Common myeloid progenitor, CD34-positive (primary cell): ENCODE measurements at places on chromosomes 3 and 15.
A peak's percentile ranks its signal among the peaks of the same experiment; 100 is the strongest.

- no peak for DNase-seq
Measured at GRCh38 chr3:100813828-100814227, 104.5 kb downstream of the TFG start.

GRCh38 chr3:45753095-45753494, 43.2 kb downstream of the SLC6A20 start:
- DNase-seq, result no peak

DNA sequence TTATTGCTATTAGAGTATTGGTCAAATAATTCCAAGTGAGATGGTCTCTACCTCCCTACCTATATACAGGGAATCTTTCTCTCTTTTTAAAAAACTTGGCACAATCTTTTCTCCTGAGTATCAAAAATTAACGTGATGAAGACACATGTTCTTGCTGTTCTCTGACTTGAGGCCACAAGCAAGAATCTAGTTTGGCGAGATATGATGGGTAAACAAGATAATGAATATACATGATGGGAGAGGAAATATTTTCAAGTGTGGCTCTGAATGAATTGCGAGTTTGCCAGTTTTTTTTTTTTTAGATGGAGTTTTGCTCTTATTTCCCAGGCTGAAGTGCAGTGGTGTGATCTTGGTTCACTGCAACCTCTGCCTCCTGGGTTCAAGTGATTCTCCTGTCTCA, 11.6 kb downstream of the NR1D2 start:
- no peak for DNase-seq

GRCh38 chr3:81953111-81953510, 191.7 kb upstream of the GBE1 start:
- DNase-seq, result no peak

- DNase-seq, result peak; percentile 31
Measured at GRCh38 chr3:168157099-168157700, 61.5 kb upstream of the GOLIM4 start.

DNA sequence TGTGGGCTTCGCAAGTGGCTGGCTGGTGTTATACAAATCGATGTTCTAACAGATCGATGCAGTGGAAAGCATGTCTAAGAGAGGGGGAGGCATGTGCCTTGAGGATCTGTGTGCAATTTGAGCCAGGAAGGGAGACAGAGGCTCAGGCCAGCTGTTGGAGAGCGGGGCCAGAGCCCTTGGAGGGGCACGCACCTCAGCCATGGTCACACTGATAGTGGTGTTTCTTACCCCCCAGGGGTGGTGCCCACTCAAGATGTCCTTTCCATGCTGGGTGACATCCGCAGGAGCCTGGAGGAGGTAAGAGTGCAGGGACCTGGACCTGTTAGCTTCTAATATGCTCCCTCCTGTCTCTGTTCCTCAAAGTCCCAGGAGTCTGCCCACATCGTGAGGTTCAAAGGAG, 3.8 kb upstream of the ABTB1 start:
- no peak for DNase-seq

GRCh38 chr15:65723876-65724275, 68.2 kb downstream of the DENND4A start:
- no peak for DNase-seq

DNA sequence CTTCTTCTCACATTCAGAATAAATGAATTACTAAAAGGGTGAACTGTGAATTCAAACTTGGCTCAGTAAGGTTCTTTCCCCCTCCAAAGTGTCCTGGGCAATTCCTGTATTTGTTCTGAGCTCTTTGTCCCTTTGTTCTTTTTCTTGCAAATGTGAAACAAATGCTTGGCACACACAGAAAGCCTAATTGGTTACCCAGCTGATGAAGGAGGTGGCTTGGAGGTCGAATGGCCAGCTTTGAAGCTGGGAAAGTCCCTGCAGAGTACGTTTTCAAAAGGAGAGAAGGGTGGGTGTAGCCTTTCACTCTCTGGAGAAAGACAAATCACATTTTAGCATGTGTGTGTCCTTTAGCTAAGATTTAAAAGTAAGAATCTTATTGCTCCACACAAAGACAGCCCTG, 154.4 kb downstream of the PEX5L start:
- no peak for DNase-seq

GRCh38 chr3:133384331-133385027, 15.4 kb upstream of the BFSP2 start:
- DNase-seq, result peak; percentile 77

DNA sequence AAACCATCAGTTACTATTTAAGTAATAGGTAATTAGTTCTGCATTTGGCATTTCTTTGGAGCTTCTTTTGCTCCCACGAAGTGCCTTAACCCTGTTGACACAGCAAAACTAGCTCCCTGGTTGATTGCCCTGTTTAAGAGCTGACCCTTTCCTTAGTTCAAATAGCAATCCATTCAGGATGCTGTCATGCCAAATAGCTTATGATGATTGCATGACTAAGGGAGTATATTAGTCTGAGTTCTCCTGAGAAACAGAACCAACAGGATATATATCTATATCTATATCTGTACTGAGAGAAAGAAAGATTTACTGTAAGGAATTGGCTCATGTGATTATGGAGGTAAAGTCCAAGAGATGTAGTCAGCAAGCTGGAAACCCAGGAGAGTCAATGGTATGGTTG, 50.3 kb upstream of the SPRED1 start:
- no peak for DNase-seq

DNA sequence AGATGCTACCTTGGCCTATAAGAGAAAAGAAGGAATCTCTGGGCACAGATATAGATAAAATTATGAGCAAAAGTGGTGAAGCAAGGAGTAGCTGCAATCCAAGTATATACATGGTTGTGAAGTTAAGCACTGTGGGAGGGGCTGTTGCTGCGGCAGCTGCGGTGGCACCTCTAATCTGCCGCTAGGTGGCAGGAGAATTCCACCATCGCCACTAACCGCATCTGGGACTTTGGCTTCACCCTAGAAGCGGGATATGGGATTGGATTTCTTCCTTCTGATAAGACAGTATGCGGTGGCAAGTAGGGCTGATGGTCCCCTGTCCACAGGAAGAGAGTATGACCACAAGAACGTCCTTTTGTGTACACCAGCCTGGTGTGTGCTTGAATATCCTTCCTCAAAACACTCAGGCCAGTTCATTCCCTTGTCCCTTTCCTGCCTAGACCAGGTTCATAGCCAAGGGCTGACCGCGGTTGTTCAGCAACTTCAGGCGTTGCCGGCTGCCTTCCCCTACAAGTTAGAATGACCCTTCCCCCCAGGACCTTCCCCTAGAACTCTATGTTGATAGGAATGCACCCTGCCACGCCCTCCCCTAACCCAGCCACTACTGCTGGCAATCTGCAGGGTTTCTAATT, 5.1 kb downstream of the MAGEL2 start:
- peak; percentile 50 for DNase-seq

DNA sequence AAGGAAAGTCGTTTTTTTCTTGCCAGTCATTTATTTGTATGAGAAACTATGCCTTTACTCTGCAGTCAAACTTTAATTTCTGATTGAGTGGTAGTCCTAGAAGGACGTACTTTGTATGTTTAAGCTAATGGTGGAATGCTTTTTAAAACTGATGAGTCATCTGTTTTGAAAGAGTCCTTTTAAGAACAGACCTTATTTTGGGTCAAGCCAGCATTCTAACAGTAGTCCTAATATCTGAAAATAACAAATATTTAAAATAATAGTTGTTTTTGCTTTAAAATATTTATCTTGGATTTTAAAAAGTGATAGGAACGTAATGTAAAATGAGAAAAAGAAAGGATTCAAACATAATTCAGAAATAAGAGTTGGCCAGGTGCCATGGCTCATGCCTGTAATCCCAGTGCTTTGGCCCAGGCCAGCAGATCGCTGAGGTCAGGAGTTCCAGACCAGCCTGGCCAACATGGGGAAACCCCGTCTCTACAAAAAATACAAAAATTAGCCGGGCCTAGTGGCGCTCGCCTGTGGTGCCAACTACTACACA, 1.3 kb upstream of the LRRC58 start:
- peak; percentile 54 for DNase-seq

GRCh38 chr3:13633176-13633575, 84.3 kb downstream of the FBLN2 start:
- no peak for DNase-seq

GRCh38 chr15:72161361-72162132, 36.0 kb downstream of the GRAMD2A start:
- no peak for DNase-seq

DNA sequence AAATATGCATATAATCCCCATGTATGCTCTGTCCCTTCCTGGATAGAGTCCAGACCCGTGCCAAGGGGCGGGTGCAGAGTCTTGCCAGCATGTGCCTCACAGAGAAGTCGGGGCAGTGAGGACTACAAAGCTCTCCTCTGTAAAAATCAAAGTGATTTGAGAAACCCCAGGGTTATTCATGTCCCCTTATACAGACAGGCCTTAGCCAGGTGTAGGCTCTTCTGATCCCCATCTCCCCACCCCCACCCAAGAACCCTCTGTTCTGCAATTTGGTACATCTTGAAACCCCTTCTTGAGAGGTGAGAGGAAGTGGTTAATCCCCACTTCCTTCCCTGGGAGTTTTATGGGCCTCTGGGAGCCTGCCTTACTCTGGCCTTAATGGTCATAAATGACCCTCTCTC, 24.7 kb downstream of the TRIM71 start:
- DNase-seq, result no peak

DNA sequence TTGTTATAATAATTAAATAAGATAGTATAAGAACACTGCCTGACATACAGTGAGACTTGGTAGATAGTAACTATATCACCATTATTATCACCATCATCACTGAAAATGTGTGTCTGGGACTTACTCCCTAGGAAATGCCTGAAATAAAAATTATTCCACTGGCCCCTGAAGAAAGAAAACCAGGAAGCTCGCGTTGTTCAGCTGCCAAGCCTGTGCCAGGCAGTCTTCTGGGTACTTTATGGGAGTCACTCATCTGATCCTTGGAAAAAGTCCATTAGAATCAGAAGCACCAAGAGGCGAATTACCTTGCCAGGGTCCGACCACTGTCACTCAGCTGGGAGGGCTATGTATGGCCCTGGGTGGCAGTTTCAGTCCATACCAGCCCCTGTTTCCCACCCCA, 220.3 kb upstream of the TPM1 start:
- no peak for DNase-seq

- peak; percentile 46 for DNase-seq
Measured at GRCh38 chr15:69668039-69668705, 215.6 kb downstream of the RPLP1 start.

DNA sequence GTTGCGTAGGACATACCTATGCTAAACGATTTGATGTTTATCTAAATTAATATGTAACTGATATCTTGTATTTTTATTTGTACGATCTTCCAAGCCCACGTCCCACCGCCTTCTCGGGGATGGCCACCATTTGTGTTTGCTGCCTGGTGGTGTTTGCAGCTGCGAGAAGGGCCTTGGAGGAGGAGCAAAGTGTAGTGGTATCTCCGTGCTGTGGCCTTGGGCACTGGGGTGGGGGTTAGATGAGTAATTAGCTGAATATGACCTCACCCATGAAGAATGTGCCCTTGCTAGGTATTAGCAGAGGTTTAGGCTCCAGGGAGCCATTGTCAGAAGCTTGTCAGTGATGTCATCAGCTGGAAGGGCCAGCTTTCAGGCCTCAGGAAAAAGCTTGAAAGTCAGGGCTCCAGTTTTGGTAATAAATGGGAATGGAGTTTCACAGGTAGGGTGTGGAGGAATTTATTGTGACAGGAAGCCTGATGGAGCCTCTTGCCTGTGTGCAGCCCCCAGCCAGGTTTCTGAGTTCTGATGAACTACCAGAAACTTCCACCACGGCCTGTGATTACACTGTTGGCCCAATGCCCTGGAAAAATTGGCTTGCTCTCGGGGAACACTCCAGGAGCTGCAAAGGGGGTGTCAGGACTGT, 41.0 kb downstream of the FLNB start:
- no peak for DNase-seq

DNA sequence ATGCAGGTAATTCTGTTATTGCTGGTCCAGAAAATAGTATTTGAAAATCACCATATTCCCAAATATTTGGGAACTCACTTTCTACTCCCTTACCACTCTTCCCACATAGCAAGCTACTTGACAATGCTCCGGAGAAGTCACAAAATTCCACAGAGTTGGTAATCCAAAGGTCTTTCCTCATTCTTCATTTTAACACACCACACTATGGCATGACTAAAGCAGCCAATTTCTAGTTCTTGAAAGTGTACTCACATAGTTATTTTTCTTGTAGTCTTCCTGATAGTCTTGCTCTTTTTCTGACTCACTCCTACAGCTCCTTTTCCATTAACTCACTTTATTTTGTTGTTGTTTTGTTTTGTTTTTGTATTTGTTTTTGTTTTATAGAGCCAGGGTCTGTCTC, 67.2 kb downstream of the MYO9A start:
- no peak for DNase-seq

DNA sequence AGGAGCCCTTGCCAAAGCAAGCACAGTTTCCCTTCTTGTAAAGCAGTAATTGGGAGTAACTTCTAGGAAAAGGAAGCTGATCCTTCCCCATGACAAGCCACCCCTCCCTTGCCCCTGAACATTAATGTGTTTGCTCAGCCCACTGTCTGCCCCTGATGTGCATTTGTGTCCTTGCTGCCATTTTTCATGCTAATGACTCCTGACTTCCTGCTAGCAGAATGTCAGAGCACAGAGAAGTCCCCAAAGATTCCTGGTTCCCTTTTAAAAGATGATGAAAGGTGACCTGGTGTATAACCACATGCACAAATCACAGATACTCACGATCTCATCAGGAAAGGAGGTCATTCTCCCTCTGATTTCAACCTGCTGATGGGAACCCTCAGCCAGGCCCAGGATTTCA, 44.2 kb upstream of the WNT5A start:
- DNase-seq, result no peak

DNA sequence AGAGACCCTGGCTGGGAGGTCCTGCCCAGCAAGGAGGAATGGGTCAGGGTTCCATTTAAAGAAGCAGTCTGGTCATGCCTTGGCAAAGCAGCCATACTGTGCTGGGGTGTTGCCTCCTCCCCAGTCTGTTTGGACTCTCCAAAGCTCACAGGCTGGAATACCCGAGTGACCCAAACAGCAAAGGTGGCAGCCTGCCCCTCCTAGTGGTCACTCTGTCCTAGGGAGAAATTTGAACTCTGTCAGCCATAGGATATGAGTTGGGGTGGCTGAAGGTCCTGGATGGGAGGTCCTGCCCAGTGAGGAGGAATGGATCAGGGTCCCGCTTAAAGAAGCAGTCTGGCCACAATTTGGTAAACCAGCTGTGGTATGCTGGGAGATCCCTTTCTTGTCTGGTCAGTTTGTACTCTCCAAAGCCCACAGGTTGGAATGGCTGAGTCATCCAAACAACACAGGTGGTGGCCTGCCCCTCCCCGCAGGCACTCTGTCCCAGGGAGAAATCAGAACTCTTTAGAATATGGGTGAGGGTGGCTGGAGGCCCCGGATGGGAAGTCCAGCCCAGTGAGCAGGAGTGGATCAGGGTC, 45.0 kb downstream of the CCR1 start:
- DNase-seq, result no peak

- DNase-seq, result peak; percentile 50
Measured at GRCh38 chr3:151404316-151404715, 19.8 kb upstream of the P2RY12 start.

DNA sequence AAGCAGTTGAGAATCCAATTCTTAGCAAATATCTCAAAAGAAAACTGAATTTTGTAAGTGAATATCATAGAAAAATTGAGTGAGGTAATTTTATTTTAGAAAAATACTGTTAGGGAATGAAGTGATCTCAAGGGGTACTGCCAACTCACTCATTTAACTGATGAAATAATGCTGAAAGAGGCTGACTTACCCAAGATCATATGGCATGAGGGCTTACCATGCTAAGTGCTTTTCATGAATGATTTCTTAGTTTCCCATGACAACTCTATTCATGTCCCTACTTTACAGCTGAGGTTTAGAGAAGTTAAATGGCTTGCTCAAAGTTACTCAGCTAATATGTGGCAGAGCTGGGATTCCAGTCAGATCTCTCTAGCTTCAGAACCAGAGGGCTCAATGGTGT, 30.6 kb downstream of the CCDC14 start:
- no peak for DNase-seq

GRCh38 chr3:129605922-129606635, 397 bp downstream of the PLXND1 start:
- DNase-seq, result peak; percentile 47
